ENCODE measurements at places on chromosomes 2 and 18.

DNA sequence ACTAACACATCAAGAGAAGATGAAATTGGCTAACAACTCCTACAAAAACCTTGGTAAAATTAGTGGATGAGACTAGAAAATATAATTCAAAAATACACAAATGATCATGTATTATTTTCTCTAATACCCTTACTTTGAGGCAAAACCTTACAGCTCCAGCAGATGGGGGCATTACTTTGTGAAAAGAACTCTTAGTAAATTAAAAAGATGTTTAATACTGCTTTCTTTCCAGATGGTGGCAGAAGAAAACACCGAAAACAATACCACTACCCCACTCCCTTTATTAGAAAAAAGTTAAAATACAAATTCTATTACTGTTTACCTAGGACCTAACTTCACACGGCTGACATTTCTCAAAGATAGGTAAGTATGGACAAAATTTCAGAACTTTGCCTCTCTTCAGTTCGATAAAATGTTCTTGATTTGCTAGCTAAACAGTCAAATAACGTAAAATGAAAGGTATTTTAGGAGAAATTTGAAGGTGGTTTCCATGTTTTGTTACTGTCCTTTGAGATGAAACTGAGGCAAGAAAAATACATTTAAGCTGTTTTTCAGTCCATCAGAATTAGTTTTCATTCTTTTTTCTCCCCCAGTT lies 30.6 kb downstream of the ORC4 start:
- ATAC-seq, result no peak

DNA sequence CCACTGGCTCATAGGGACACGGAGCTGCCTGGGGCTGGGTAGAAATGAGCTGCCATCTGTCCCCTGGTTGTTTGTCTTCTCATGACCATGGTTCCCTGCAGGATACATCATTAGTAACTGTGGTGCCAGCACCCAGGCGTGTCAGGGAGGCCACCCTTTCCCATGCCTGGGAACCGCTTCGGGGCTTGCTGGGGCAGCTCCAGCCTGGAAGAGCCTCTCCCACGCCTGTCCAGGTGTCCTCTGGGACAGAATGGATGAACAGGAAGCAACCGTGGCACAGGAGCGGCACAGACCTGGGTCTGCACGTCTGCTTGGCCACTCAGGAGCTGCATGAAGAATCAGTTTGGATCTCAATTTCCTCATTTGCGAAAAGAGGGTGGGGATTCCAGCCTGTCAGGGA lies 34.8 kb downstream of the SDC1 start:
- no peak for ATAC-seq

- ATAC-seq, result no peak
Observed at GRCh38 chr2:78978340-78978739, 47.2 kb upstream of the REG3G start.

DNA sequence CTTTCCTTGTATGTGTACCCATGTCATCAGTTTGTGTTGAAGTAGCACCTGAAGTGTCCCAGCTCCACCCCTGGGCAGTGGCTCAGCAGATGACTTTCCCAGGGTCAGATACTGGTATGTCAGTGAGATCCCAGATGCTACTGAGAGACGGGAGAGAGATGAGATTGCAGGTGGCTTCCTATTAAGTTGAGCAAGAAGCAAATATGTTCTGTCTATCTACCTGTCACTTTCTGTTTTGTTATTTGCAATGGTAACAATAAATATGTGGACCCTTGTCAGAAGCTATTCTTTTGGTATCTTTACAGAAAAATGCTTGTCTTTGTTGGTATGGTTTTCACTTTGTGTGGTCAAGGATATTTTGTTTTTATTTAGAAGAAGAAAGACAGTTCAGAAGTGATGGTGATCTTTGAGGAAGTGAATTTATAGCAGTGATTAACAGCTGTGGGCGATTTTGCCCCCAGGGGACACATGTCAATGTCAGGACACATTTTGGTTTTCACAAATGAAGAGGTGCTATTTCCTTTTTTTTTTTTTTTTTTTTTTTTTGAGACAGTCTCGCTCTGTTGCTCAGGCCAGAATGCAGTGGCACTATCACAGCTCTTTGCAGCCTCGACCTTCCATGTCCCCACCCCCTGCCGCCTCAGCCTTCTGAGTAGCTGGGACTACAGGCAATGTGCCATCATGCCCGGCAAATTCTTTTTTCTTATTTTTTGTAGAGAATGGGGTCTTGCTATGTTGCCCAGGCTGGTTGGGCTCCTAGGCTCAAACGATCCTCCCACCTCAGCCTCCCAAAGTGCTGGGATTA lies 21.4 kb downstream of the MGAT5 start:
- no peak for ATAC-seq

GRCh38 chr2:31297751-31298150 lies 63.8 kb downstream of the EHD3 start:
- ATAC-seq, result peak; percentile 94

- no peak for ATAC-seq
Observed at GRCh38 chr2:201132518-201132917, 16.6 kb downstream of the CFLAR start.
